ENCODE measurements at places on chromosomes 16 and 17.
A peak's percentile ranks its signal among the peaks of the same experiment; 100 is the strongest.

DNA sequence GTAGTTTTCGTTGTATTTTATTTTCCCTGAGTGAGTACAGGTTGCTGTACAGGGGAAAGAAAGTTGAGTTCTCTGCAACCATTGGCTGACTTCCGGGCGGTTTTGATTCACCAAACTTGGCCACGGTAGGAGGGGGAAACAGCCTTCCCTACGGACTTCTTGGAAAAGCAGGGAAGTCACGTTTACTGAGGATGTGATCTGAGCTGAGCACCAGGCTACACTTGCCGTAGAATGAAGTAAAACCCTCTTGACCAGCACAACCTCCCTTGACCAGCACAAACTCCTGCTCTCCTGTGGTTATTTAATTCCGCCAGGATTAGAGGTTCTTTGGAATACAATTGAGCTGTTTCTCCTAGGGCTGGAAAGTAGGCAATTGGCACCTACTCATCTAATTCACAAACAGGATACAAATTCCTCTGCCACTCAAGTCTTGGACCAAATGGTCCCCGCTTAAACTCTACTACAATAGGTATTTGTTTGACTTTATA lies 242.0 kb upstream of the RBFOX1 start:
- DNase-seq: no peak

GRCh38 chr16:4915226-4915761 lies 21.7 kb downstream of the PPL start:
- DNase-seq: no peak

- no peak for DNase-seq
These were observed 13.2 kb downstream of the LSM12 start for GRCh38 chr17:44053125-44053872.

DNA sequence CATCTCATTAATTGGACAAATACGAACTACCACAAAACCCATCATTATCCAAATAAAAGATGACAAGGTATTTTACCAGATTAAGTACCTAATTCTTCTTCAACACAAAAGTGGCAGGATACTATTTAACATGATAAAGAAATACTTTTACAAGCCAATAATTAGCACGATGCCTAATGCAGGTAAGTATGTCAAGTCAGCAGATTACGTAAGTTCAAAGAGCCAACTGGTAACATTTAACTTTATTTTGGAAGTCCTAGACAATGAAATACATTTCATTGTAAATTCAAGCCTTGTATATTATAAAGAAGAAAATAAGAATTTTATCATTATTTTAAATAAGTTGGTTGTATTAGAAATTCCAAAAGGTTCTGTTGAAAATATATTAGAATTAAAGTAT lies 535.3 kb upstream of the SOX9 start:
- DNase-seq: no peak

DNA sequence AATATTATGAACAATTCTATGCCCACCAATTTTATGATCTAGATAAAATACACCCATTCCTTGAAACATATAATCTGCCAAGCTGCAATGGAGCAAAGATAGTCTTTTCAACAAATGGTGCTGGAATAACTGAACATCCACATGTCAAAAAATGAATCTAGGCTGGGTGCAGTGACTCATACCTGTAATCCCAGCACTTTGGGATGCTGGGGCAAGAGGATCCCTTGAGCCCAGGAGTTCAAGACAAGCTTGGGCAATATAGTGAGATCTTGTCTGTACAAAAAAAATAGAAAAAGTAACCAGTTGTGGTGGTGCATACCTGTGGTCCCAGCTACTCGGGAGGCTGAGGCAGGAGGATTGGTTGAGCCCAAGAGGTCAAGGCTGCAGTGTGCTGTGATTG lies 92.5 kb downstream of the N4BP1 start:
- DNase-seq: no peak

- no peak for DNase-seq
These were observed 82.6 kb downstream of the DYNLRB2 start for GRCh38 chr16:80623376-80623775.

GRCh38 chr17:70525961-70526360 lies 356.6 kb downstream of the KCNJ2 start:
- DNase-seq: no peak

DNA sequence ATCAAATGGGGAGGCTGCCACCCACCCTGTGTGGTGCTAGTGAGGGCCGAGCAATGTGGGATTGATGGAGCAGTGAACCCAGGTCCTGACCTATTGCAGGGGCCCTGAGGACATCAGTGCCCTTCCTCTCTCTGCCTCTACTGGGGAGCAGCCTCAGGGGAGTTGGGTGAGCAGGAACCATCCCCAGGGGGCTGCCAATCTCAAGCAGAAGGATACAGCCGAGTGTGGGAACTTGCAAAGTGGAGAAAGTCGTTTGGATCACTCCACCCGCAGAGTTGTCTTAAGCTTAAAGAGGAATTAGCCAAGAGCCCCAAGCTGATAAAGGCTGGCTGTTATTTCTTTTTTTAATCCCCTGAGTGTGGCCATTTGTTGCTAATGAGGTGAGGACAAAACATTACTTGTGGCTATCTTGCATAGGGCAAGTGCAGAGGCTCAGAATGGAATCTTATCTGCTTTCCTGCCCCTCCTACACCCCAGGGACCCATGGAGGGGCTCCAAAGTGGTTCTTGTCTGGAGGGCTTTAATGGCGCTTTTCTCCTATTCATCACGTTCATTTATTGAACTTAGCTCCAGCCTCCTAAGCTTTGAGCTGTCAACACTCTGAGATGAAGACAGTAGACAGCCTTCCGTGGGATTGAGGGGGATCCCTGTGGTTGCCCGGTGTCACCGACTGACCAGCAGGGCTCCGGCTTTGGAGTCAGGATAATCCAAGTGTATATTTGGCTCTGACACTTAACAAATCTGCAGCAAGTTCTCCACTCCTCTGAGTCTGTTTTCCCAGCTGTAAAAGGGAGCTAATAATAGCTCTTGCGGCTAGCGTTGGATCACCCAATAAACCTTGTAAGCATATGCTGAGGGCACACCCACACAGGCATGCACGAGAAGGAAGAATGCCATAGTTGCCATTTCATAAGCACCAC lies 45.1 kb downstream of the MYH11 start:
- DNase-seq: peak; percentile 27

GRCh38 chr17:2656283-2656682 lies 55.3 kb downstream of the CLUH start:
- no peak for DNase-seq

GRCh38 chr17:8131844-8132441 lies 8.0 kb upstream of the HES7 start:
- no peak for DNase-seq

GRCh38 chr17:73340093-73340596 lies 28.3 kb upstream of the CDC42EP4 start:
- DNase-seq: no peak

- DNase-seq: no peak
These were observed 173.7 kb upstream of the CDH11 start for GRCh38 chr16:65295527-65295926.

DNA sequence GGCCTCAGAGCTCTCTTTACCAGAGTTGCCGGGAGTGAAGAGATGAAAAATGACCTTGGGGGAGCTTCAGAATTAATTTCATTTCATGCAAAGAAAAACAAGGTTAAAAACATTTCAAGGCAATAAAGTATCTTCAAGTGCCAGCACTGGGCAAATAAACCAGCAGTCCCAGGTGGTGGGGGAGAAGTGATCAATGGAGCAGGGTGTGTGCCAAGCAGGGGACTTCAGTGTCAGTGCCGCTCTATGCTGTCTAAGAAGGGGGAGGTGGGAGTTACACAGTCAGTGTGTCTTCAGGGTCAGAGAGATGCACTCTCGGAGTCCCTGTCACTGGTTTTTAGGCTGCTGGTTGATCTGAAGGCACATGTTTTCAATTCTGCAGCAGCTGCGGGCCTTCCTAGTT lies 57.2 kb upstream of the MGAT5B start:
- peak; percentile 53 for DNase-seq

DNA sequence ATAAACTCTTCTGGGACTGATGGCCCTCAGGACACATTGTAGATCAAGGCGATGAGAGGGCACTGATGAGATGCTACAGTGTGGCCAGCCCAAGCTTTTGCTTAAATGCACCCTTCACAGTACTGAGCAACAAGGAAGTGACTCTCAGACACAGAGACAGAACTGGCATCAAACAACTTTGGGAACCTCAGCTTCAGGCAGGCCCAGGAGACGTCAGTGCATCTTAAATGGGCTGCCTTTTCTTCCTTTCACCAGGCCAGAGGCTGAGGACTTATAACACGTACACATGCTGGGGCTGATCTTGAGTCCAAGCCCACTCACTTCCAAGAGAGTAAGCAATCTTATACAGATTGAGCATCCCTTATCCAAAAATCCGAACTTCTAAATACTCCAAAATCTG lies 386.1 kb upstream of the C16orf82 start:
- DNase-seq: no peak

DNA sequence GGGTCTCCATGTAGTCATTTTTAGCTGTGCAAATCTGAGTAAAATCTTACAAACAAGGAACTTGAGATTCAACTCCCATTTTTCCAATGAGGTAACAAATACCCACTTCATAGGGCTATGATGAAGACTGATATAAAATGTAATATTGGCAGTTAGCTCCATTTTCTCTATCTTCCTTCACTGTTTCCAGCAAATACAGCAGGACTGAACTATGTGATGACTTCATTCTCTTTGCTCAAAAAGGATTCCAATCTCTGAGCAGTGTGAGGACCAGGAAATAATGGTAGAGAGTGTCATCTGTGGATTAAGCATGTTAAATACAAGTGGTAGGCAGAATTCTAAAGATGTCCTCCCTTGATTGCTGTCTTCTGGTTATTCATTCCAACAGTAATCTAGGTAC lies 18.3 kb downstream of the RND2 start:
- no peak for DNase-seq

GRCh38 chr16:89319886-89320781 lies 102.6 kb downstream of the ZNF778 start:
- no peak for DNase-seq

- DNase-seq: peak; percentile 61
These were observed 582.7 kb upstream of the PSMD7 start for GRCh38 chr16:73713778-73714495.

GRCh38 chr17:8147805-8148404 lies 4.3 kb downstream of the PER1 start:
- no peak for DNase-seq

GRCh38 chr16:51155820-51156806 lies 5.0 kb upstream of the SALL1 start:
- no peak for DNase-seq

- no peak for DNase-seq
These were observed 232.1 kb upstream of the CACNG5 start for GRCh38 chr17:66602659-66603384.

DNA sequence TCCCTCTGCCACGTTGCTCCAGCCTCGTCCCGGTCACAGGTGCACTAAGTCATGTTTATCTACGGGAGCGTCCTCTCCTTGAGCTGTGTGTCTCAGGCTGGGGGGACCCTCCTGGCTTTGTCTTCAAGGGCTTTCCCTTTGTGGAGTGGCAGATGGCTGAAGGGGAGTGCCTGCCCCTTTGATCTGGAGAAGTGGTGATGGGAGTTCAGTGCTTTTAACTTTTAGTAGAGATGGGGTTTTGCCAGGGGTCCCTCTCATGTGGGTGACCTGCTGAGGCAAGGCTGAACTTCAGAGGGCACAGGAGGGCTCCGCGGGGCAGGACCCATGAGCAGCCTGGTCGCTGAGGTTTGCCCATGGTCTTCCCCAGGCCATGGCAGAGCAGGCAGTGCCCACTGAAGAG lies 73.1 kb upstream of the CDC42EP4 start:
- DNase-seq: no peak

DNA sequence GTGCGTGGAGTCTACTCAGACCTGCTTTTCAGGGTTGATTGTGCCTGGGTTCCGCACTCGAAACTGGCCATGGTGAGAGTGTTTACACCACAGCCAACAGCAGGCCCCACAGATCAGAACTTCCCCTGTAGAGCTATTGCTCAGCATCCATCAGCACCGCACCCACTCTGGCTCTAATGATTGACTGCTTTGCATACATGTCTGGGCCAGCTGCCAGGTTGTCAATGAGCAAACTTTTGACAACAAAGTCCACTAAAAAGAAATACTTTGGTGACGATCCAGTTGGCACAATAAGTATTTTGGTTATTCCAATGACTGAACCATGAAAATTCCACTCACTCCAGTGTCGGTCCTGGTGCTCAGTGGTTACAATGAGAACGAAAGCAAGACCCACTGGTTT lies 190.7 kb downstream of the FOXL1 start:
- no peak for DNase-seq

GRCh38 chr16:88920618-88921590 lies 54.4 kb upstream of the PABPN1L start:
- DNase-seq: no peak

GRCh38 chr17:50053654-50053960 lies 2.3 kb upstream of the ITGA3 start:
- DNase-seq: no peak

DNA sequence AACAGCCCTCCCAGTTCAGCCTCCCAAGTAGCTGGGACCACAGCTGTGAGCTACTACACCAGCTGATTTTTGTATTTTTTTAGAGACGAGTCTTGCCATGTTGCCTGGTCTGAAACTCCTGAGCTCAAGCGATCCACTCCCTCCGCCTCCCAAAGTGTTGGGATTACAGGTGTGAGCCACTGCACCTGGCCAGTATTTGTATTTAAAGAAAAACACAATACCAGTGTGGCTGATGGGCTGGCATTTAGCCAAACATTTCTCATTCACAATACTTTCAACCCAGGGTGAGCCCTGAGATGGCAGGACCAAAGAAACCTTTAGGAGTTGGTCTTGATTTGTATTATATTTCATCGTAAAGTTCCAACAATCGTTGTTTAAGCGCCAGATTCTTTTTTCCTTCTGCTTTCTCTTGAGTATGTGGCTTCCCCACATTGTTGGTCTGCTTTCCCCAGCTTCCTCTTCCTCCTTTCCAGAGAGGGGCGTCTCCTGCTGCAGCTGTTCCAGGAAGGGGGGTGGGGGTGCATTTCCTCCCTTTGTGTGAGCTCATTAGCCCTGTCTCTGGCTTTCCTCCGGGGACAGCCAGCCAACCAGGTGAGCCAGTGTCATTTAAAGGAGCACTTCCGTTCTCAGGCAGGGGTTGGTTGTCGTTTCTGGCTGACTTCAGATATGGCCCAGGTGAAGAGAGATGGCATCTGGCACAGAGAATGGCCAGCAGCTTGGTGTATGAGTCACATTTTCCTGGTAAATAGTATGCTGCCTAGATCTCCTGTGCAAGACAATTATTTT lies 79.9 kb downstream of the GPRC5B start:
- no peak for DNase-seq

GRCh38 chr17:35747540-35748017 lies 5.5 kb downstream of the GAS2L2 start:
- peak; percentile 78 for DNase-seq

- DNase-seq: no peak
These were observed 28.7 kb upstream of the KIFC3 start for GRCh38 chr16:57830890-57831484.

- DNase-seq: peak; percentile 42
These were observed 1.1 kb downstream of the CD300H start for GRCh38 chr17:74566132-74566753.
